ENCODE measurements at places on chromosomes 5 and 9.

DNA sequence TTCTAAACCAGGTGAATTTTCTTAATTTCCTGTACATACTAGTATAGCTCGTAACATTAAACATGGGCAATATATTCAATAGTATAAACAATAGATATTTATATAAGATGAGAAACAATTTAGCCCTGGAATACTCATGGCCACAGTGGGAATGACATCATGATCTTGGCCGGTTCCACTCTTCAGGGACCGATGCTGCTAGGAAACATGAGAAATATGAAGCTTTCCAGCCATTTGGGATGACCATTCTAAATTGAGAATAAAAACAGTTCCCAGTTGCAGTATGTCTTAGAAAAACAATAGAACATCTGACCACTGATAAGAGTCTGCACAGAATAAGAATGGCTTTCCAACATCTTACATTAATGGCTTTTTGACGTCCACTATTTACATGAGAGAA lies 33.3 kb upstream of the SLCO6A1 start:
- DNase-seq: no peak

DNA sequence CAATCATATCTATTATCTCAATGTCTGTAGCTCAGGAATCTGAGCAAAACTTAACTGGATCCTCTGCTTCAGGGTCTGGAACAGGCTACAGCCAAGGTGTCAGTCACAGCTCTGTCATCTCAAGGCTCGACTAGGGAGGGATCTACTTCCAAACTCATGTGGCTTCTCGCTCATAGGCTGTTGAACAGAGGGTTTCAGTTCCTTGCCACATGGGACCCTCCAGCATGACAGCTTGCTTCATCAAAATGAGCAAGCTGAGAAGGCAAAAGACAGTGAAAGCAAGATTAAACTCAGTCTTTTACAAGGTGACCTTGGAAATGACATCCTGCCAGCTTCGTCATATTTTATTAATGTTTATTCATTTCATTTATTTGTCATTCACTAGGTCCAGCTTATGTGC lies 111.7 kb downstream of the GADD45G start:
- no peak for DNase-seq

GRCh38 chr9:13429301-13430190 lies 150.1 kb upstream of the MPDZ start:
- DNase-seq: no peak

GRCh38 chr9:79671558-79671957 lies 99.8 kb downstream of the TLE4 start:
- DNase-seq: no peak

GRCh38 chr5:59656351-59657254 lies 236.9 kb downstream of the PDE4D start:
- DNase-seq: no peak
